ENCODE measurements at places on chromosomes 16 and 17. TPM values are rescaled to one million over a fixed set of nuclear protein-coding genes. Genes with fewer than 3 reads are reported as not detected.

MYH1 gene
- total RNA-seq, result 0.05 TPM

DNA sequence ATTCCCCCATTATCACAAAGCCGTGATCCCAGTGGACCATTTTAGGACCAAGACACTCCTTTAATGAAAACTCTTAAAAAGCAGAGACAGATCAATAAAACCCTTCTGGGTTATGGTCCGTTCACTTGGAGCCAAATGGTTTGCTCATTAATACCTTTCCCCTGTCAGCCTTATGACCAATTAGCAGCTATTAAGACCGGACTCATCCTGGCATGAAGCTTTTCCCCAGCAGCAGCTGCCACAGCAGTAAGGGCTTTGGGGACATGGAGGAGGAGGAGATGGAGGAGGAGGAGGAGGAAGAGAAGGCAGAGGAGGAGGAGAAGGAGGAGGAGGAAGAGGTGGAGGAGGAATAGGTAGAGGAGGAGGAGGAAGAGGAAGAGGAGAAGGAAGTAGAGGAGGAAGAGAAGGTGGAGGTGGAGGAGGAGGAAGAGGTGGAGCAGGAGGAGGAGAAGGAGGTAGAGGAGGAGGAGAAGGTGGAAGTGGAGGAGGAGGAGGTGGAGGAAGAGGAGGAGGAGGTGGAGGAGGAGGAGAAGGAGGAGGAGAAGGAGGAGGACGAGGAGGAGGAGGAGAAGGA, 50.1 kb upstream of the IRX3 start:
- DNase-seq, result no peak

- no peak for DNase-seq
Measured at GRCh38 chr16:1620391-1620790, 8.2 kb downstream of the CRAMP1 start.

GRCh38 chr17:49964303-49964768, 4.7 kb upstream of the DLX4 start:
- DNase-seq, result peak; percentile 25

DNA sequence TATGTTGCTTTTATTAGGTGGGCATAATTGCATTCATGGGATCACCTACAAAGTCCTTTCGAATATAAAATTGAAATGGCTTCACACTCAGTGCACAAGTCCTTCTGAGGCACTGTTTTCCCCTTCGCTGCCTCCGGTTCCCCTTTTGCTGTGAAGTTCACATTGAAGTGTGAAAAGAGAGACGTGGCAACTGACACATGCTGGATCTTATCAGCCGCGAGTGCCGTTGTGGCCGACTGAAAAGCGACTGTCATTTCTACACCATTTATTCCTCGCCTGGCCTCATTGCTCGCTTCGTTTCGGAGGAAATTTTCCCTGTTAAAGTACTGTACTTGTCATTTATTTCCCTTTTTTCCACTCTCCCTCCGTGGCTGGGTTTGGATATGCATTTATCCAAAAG, 423.5 kb downstream of the MAF start:
- DNase-seq, result no peak

KRT23 gene
- 0.35 TPM for total RNA-seq

DNA sequence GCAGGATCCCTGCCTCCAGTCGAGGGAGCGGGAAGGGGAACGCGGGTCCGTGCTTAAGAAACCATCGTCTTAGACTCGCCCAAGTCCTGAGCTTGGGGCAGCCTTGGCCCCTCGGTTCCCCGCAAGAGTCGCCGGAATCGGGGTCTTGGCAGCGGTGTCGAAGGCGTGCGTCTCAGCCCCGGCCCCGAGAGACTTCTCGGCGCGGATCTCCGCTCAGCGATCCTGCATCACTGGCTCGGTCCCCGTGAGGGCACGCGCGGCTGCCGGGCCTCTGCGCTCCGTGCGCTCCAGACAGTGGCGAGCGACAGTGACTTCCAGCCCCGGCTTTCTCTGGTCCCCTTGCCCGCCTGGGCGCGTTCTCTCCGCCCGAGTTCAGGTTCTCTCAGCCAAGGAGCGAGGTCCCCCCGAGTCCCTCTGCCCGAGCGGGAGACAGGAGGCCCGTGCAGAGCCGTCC, 380 bp downstream of the HS3ST3A1 start:
- DNase-seq, result peak; percentile 70

- DNase-seq, result no peak
Measured at GRCh38 chr17:4965311-4965986, 2.2 kb downstream of the SPAG7 start.
